ENCODE measurements at places on chromosomes 16 and 17. TPM values are rescaled to one million over a fixed set of nuclear protein-coding genes. Genes with fewer than 3 reads are reported as not detected.
A peak's percentile ranks its signal among the peaks of the same experiment; 100 is the strongest.

- DNase-seq = no peak
Measured at GRCh38 chr16:82157836-82158235, 12.2 kb downstream of the MPHOSPH6 start.

Gene GRIN2C
- total RNA-seq = not detected

Gene GPR142
- total RNA-seq = not detected

Gene CCDC200
- not detected for total RNA-seq

Gene KRT33A
- not detected for total RNA-seq

DNA sequence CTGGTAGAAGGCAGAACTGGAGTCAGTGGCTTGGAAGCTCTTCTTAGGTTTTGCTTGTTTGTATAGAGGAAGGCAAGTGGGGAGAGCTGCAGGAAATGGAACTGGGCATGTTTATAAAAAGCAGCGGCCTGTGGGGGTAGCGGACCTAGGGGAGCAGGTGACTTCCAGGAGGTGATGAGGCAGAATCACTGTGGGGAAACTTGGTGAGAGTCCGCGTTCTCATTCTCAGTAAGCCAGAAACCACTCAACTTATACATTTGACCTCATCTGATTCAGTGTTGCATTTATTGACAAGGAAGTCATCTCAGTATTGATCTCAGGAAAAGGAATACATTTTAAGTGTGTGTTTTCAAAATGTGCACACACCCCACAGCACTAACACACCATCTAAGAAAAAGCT is 299.8 kb downstream of the CNTNAP4 start:
- no peak for DNase-seq

- no peak for DNase-seq
Measured at GRCh38 chr17:32756696-32757095, 120.2 kb downstream of the MYO1D start.

GRCh38 chr16:84484579-84485254 is 19.7 kb downstream of the MEAK7 start:
- DNase-seq = no peak

Gene RNF157
- 10.0 TPM for total RNA-seq

DNA sequence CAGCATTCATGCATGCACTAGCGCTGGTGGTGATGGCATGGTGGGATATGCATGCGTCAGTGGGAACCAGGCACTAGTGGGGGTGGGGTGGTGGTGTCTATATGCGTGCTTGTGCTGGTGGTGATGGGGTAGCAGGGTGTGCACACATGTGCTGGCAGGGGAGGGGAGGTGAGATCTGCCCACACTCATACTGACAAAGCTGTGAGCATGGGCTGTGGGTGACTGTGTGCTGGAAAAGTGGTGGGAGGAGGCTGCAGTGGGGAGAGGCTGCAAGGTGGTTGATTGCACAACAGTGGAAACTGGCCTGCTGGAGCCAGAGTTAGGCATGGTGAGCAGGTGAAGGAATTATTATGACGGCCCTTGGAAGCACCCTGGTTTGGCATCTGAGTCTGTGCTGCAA is 31.3 kb upstream of the TEKT1 start:
- DNase-seq = no peak

- DNase-seq = no peak
Measured at GRCh38 chr16:85369741-85370528, 243.2 kb upstream of the GSE1 start.

Gene NDRG4
- total RNA-seq = 30.8 TPM

DNA sequence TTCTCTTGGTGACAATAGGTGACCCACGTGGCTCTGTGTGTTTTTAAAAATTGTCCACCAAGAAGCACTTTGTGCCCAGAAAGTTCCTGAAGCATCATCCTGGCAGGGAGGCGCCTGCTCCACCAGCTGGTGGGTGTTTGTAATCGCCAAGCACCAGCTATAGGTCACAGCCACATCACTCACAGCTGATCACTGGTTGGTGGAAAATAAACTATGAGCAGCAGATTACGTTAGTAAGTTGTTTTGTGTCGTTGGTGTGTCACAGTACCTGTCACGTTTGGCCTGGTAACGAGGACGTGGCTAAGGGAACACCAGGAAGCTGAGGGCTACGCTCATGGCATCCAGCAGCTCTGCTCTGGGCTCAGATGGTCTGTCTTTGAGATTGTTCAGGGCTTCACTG is 10.1 kb downstream of the MRM3 start:
- no peak for DNase-seq

GRCh38 chr16:65944361-65944760 is 422.1 kb upstream of the CDH5 start:
- no peak for DNase-seq

Gene KRTAP4-5
- not detected for total RNA-seq

Gene ACSM5
- total RNA-seq = 0.12 TPM

DNA sequence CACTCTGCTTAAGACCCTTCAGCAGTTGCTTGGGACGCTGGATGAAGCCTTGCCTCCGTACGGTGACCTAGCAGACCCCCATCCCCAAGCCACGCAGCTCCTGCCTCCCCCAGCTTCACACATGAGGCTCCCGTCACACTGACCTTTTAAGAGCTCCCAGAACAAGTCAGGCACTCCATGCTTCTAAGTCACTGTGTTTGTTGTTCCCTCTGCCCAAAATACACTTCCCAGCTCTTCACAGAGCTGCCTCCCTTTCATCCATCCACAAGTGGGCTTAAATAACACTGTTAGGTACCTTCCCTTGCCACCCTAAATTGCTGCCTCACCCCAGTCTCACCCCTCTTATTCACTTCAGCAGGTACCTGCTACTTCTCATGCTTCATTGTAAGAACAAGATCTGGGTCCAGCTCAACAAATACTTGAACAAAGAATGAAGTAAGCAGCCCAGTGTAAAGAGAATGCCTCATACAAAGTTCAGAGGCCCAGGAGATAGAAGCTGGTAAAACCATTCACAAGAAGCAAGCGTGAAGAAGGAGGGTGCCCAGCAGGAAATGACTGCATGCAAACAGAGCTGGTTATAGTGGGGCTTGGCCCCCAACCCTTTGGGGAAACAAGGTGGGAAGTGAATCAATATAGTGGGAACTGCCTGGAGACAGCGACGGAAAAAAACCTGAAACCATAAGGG is 5.8 kb downstream of the ZC3H7A start:
- no peak for DNase-seq

Gene HSD17B2
- 0.72 TPM for total RNA-seq

GRCh38 chr16:66091471-66091891 is 275.0 kb upstream of the CDH5 start:
- no peak for DNase-seq

GRCh38 chr16:88617268-88618031 is 20.9 kb upstream of the IL17C start:
- no peak for DNase-seq

DNA sequence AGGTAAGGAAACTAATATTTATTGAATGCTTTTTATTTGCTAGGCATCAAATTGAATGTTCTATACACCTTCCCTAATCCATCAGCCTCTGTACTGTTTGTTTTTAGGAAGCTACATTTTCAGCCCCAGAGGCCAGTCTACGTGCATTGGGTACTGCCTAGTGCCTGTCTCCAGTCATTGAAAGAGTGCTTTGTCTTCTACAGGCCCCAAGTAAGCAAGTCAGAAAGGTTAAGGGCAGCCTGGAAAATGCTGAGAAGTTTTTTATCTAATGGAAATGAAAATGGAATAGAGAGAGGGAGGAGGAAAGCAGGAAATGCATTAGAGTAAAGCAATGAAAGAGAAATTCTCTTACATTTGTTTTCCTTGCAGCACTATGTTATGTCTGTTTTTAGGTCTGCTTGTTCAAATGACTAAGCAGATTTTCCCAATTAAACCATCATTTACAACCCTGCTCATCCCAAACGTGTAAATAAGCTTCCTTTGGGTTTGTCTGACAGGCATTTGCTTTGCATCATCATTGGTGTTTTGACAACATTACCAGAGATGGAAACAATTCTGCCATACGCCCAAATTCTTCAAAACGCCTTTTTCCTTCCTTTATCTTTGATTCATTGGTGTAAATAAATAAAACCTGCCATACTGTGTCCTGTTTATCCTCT is 116.0 kb upstream of the GOT2 start:
- DNase-seq = no peak

DNA sequence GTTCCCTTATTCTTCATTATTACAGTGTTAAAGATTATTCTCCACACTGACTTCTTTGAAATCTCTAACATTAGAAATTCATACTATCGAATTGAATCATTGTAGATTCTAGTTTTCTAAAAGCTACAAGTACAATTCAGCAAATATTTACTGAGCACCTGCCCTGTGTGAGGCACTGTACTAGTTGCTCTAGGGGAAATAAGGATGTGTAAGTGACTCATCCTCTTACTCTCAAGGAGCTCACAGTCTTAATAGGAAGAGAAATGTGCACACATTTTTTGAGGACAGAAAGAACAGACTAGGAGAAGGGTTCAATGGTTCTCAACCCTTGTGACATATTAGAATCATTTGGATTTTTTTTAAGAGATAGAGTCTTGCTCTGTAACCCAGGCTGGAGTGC is 7.7 kb upstream of the SLFN12L start:
- no peak for DNase-seq

DNA sequence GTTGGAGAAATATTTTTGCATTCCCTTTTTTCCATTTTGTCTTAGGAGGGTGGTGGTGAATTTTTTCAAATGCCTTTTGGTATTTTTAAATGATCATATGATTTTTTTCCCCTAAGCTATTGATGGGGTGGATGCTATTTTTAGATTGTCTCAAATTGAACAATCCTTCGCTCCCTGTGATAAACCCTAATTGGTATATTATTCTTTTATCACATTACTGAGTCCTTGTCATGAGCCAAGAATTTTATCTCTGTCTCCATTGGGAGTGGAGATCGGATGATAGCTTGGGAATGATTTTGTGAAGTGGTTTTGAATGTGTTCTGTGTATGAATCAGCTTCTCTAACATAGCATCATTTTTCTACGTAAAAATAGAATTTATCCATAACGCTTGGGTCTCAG is 15.4 kb downstream of the NECAB2 start:
- no peak for DNase-seq

Gene ABCA6
- total RNA-seq = not detected

Gene KCNG4
- total RNA-seq = not detected

- DNase-seq = no peak
Measured at GRCh38 chr17:600576-601243, 113.9 kb downstream of the VPS53 start.

DNA sequence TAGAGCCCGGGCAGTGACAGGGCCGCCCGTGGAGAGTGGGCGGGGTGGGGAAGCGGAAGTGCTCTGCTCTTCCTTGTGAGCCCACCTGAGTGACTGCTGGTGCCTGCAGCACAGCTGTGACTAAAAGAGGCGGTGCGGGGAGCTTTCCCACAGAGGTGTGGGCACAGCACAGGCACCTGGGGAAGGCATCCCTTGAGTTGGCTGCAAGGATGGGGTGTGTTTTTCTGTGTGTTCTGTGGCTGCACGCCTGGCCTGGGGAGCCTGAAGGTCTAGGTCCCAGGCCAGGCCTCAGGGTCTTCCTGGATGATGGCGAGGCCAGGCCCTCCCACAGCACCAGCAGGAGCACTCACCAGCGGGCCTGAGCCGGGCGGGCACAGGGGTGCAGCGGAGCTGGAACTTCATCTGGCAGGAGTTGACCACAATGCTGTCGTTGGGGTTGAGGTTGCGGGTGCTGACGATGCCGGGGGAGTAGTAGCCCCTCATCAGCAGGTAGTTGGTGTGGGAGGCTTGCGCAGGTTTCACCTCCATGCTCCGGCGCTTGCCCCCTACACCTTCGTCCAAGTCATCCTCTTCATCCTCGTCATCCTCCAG is 67.1 kb downstream of the IL21R start:
- DNase-seq = no peak

Gene ANKRD11
- total RNA-seq = 50.8 TPM

- DNase-seq = no peak
Measured at GRCh38 chr16:46573008-46573833, 48.0 kb downstream of the SHCBP1 start.

Gene CLEC18C
- 1.2 TPM for total RNA-seq

DNA sequence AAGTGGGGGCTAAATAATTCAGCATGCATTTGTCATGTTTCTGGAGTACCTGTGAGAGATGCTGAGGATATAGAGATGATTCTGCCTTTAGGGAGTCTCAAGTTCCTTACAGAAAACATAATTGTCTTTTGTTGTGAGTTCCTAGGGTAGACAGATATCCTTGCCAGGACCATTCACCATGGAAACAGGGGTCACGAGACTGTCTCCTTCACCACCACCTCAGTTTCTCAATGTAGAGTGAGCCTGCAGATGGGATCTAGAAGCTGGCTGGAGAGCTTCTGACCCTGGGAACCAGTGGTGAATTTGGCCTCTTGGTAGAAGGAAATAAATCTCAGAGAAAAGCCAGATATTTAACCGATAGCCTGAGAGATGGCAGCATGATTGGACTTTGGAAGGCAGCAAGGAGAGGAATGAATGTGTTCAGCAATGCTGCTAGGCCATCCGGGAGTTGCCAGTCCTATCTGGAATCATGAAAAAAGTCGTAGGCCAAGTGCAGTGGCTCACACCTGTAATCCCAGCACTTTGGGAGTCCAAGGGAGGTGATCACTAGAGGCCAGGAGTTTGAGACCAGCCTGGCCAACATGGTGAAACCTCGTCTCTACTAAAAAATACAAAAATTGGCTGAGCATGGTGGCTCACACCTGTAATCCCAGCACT is 7.4 kb upstream of the HDAC5 start:
- no peak for DNase-seq

Gene HES7
- not detected for total RNA-seq

GRCh38 chr16:58699151-58699550 is 14.6 kb upstream of the SLC38A7 start:
- DNase-seq = no peak

DNA sequence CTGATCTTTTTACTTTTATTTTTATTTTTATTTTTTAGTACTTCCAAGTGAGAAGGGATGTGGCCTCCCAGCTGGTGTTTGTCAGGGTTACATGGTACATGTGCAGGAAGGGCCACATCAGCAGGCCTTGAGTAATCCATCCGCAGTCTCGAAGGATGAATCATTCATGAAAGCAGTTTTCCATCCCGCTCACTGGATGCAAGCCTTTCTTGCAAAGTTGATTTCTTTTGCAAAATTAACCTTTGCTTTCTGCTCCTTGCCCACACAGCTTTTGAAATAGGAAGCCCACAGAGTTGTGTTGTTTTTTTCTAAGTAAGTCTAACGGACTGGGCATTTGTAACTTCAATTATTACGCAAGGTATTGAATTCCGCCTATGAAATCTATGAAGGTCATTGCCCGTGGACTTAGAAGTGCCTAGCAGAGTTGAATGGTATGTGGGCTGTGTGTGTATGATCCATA is 157.4 kb downstream of the PRKCA start:
- peak; percentile 97 for DNase-seq

DNA sequence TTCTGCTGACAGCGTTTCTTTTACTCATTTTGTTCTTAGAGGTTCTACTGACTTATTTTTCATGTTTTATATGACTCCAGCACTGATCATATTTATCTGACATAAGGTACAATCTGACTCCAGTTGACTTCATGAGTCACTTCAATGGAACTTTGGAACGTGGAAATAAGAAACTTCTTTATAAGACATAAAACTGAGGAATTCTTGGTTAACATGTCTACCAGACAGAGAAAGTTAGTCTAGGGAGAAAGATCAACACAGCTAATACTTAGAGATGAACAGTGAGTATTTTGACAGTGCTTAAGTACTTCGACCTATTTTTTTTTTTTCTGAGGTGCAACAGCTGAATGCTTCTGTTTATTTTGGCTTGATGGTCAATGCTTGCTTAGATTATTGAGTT is 679.5 kb downstream of the KCNJ2 start:
- DNase-seq = peak; percentile 16

- no peak for DNase-seq
Measured at GRCh38 chr17:79777120-79777893, 641 bp upstream of the CBX2 start.

Gene CCDC78
- 1.9 TPM for total RNA-seq

Gene SLC5A11
- not detected for total RNA-seq

Gene MMP2
- total RNA-seq = 5.6 TPM

- DNase-seq = no peak
Measured at GRCh38 chr17:40430272-40431230, 12.7 kb upstream of the IGFBP4 start.

Gene KCNH6
- total RNA-seq = not detected

Gene AIPL1
- total RNA-seq = not detected

All from epithelial cell of proximal tubule (primary cell).